Stimulated activated CD8-positive, alpha-beta memory T cell treated with anti-CD3 and anti-CD28 coated beads, Interleukin-15, amount 100 ng/mL, for 1 hour (primary cell): ENCODE measurements at places on chromosomes 3 and 15.

DNA sequence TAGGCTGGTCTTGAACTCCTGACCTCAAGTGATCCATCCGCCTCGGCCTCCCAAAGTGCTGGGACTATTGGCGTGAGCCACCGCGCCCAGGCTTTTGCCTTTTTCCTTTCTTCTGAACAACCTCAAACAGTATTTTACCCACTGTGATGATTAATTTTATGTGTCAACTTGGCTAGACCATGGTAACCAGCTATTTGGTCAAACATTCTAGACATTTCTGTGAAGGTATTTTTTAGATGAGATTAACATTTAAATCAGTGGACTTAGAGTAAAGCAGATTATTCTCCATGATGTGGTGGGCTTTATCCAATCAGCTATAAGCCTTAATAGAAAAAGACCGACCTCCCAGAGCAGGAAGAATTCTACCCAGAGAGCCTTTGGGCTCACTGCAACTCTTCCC lies 6.0 kb downstream of the SPATA12 start:
- no peak for DNase-seq

DNA sequence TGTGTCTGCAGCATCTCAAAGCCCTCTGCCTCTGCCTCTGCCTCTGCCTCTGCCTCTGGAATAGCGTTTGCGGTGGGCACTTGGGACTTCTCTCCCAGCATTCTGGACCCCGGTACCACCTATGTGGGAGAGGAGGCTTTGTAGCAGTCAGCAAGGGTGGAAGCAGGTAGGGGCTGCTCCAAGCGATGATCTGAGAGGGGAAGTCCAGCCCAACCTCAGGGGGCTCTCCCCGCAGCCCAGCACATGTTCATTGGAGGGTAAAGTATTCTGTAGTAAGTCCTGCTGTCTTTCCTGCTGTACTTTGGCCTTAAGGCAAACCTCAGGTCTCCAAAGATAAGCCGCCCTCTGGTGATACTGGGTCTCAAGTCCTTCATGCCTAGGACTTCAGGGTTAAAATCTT lies 68.6 kb downstream of the FAM174B start:
- DNase-seq = no peak

DNA sequence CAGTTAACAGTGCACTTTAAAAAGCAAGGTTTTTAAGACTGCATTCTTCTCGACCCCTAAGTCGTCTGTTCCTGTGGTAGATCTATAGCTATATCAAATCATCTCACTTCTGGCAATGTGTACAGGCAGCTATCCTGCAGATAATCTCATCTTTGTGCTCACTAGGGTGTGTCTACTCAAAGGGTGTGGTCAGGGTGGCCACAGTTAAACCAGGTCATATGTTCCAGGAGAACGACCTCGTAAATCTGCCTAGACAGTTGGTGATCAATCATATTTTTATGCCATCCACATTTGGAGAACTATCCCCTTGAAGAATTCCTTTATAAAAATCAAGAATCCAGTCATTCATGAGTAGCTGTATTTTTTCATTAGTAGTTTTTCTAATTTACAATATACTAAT lies 3.0 kb downstream of the VEPH1 start:
- DNase-seq = no peak

DNA sequence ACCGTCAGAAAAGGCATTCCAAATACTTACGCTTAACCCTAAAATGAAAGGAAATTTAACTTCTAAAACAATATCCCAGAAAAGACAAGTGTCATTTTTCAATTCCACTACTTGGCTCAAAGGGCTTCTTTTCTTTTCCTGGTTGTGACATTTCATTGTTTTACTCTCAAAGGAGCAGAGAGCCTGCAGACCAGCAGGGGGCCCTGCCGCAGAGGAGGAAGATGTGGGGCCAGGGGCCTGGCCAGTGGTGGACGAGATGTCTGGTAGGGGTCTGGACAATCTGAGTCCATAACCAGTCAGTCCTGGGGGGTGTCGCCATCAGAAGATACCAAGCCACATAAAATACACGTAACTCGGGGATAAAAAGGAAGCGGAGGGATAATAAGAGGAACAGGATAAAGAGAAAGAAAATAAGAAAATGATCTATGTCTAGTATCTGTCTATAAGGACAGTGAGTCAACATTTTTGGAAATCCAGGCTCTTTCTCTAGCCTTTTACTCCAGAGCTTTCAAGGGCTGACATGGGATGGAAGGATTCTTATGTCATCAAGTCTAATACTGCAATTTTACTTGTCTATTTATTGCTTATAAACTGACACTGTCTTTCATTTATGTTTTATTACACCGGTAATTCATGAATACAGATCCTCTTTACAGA lies 54.2 kb upstream of the ARHGEF3 start:
- DNase-seq = no peak

- no peak for DNase-seq
These were observed 106.3 kb downstream of the C3orf70 start for GRCh38 chr3:185046603-185047002.

DNA sequence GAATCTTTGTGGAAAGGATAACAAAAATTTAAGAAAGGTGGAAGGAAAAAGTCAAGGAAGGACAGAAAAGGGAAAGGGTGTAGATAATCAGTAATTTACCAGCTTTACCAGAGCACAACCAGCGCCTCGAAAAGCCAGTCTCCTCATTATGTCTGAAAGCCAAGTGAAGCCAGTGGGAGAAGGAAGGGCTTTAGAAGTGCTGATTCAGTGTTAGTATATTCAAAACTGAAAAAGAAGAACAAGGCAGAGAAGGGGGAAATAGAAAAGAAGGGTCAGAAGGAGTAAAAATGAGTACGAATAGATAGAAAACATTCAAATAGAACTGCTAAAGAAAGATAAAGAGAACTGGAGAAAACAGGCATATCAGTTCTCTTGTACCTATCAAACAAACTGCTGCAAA lies 4.1 kb downstream of the PBRM1 start:
- DNase-seq = no peak

DNA sequence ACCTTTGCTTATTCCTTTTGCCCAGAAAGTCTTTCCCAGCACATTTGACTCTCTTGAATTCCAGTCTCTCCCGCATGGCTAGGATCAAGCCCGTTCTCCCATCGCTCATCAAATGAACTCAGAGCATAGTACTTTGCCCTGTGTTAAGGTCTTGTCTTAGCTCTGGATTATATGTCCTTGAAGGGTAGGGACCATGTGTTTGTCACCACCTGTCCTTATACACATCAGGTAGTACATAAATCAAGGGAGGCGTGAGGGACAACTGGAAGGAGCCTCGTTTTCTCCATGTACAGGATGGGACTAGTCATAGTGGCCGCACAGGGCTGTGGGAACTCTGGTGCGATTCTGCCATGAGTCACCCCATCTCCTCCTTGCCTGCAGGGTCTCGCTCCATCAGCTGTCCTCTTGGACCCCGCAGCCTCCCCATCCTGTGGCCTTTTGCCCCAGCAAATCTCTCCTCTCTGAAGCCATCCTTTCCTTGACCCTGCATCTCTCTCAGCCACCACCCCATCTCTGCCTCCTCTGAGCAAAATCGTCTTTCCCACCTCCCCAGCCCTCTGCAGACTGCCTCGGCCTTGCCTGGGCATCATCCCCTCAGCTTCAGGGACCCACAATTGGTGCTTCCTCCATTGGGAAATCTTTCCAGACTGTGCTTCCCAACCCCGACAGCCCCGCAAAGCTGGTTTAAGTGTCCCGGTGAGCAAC lies 33.4 kb upstream of the RAB6B start:
- DNase-seq = no peak

- no peak for DNase-seq
These were observed 85.4 kb upstream of the TLE3 start for GRCh38 chr15:70182858-70183695.

GRCh38 chr3:11643201-11643603 lies 513 bp downstream of the VGLL4 start:
- DNase-seq = no peak

DNA sequence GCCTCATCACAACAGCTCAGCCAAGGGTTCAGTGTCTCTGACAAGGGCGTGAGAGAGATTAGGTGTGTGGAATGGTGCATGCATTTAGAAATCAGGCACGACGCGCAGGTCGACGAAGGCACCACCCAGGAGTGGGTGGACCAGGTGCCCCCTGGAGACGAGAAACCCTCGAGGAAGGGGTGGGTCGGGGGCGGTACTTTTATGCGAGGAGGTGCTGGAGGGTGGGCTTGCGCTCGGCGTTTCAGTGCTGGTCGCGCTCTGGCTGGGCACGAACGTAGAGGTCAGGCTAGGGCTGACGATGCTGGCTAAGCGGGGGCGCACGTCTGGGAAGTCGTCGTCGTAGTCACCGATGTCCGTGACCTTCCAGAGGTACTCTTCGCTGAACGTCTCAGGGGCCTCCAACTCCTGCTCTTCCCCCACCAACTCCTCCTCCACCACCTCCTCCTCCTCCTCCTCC lies 393 bp downstream of the ERICH6 start:
- DNase-seq = peak; percentile 6

GRCh38 chr15:80136854-80137253 lies 15.9 kb upstream of the FAH start:
- no peak for DNase-seq

DNA sequence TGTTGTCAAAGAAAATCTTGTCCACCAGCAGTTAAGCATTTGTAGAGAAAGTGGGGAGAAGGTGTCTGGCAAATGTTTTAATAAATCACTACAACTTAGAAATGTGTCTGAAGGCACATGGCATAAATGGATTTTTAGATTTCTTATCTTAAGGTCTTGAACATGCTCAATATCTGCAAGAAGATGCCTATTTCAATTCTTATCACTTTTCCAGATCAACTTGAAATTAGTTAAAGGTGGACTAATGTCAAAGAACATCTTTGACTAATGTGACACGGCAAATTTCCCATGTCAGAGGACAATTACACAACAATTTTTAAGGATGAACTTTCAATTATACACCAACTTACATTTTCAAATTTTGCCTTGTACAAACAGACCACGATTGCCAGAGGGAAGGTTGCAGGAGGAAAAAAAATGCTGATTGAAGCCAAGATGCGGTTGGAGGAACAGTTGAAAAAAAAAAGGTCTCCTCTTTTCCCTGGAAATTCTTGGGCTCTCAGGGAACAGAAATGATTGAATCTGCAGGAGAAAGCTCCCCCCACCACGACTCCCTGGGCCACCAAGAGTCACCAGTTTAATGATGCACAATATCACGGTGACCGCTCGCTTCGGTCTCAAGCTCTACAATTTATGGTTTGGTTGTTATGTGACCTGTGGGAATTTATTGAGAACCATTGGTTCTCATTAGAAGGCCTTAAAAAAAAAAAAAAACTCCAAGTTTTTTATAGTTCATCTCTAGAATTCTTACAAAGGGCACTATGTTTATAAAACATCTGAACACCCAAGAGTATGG lies 507.6 kb upstream of the ADAMTS9 start:
- no peak for DNase-seq
